ENCODE measurements at places on chromosomes 6 and 20.

- no peak for DNase-seq
Measured at GRCh38 chr6:13256266-13257001, 71.9 kb downstream of the TBC1D7 start.

DNA sequence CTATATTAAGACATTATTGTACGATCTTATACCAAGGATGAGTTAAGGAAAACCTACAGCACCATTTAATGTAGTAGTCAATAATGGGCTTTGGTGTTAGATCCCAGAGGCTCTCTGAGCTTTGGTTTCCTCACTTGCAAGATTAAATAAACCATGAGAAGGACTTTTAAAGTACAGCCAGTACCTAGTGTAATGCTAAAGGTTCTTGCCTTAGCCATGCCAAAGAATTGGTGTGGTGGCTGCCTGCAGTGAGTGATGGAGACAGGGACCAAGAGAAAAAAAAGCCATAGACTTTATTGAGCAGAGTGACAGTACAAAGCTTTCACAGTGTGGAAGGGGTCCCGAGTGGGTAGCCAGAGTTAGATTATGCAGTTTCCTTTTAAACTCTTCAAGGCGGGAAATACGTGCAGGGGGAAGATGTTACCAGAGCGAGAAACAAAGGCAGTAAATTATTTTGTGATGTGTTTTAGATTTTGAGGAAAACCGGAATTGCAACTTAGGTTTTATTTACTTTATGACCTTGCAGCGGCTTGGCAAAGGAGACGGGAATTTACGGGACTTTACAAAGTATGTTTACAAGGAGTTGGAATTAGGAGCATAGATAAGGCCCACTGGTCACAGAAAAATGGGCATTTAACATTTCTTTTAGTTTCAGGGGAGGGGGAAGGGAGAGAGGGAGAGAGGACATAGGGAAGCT lies 100.4 kb downstream of the MYO6 start:
- no peak for DNase-seq

DNA sequence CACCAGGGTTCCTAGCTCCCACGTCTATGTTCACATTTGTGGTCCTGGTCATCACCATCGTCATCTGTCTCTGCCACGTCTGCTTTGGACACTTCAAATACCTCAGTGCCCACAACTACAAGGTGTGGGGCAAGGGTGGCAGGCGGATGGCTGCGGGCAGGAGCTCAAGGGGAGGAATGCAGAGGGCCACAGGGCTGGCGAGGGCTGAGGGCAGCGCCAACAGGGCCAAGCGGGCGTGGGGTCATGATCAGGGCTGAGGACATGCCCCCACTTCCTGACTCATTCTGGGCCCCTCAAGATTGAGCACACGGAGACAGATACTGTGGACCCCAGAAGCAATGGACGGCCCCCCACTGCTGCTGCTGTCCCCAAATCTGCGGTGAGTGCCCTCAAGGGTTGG lies 4.6 kb upstream of the CAPN11 start:
- DNase-seq, result no peak

DNA sequence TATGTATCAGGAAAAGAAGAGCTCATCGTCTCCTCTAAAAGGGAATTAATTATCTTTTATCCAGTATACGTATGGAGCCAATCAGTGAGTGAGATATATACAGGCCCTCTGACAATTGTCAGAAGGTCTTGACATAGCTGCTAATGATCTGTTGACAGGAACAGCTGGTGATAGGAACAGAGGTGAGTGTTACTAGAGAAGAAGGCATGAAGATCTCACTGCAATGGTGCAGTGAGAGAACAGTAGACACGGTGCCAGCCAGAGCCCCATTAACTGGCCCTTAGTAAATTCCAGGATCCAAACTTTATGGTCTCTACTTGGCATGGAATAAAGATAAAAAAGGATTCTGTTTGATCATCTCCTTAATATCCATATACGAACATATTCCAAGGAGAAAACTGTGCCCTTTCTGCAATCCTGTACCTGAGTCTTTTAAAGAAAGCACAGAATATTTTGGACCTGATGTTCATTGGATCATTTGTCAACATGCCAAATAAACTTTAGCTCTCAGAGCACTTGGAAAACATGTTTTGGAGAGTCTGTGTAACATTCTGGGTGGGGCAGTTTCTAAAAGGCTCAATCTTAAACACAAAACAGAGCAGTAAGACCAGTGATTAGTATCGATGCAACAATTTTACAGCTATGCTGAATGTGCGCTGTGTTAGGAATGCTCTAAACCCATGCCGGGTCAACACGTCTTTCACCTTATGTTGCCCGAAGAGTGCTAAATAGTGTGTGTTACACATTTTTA lies 135.8 kb upstream of the CITED2 start:
- no peak for DNase-seq

DNA sequence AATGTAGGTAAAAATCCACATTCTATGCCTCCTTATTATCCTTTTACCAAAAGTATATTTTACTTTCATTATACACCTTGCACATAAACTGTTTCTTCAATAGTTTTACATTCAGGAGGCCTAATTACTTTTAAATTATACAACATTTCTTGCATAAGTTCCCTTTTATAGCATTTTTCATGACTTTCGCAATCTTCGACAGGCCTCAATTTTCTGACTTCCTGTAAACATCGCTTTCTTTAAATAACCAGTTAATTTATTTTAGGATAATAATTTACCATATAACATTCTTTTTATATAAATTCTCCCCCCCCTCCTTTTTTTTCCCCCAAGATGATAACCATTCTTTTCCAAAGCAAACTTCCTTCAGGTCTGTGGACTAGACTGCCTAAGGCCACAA lies 9.2 kb downstream of the SLC35A1 start:
- peak; percentile 17 for DNase-seq

DNA sequence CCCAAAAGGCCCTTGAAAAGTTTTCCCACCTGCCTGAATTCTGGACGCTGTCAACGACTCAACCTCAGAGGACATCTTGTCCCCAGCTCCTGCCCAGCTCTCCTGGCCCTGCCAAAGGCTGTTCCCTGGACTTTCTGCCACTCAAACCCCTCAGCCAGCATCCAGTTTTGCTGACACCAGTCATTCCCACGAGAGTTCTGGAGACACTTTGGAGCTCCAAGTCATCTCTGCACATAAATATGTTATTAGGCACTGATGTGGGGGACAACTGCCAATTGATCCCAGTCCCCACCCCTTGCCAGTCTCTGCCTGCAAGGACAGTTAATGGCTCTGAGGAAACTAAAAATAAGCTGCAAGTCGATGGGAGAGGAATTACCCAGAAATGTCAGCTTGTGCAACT lies 38.9 kb upstream of the KCNB1 start:
- no peak for DNase-seq

- no peak for DNase-seq
Measured at GRCh38 chr20:33474963-33475362, 14.9 kb upstream of the CBFA2T2 start.

DNA sequence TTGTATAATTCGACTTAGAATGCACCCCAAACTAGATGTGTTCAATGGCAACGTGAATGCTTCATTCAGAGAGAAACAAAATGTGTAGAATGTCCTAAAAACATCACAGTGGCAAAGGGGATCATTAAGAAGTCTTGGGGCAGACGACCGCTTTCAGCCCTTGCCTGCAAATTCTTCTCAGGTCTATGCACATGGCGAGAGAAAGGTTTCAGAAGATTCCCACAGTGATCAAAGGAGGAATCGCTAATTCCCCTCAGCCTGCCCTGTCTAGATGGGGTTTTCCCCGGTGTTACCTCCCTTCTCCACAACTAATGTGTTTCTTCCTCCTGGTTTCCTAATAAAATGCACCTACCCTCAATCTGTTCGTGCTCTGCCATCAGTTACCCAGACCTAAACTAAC lies 13.3 kb upstream of the NHSL1 start:
- no peak for DNase-seq

GRCh38 chr20:57312138-57312537 lies 17.5 kb upstream of the SPO11 start:
- DNase-seq, result no peak

GRCh38 chr6:152585236-152585635 lies 51.9 kb downstream of the SYNE1 start:
- DNase-seq, result no peak

- DNase-seq, result no peak
Measured at GRCh38 chr6:155832596-155832995, 377.0 kb upstream of the NOX3 start.

GRCh38 chr6:62286470-62286843 lies 432 bp upstream of the KHDRBS2 start:
- DNase-seq, result no peak

- no peak for DNase-seq
Measured at GRCh38 chr20:5548902-5549599, 201.2 kb upstream of the SHLD1 start.

DNA sequence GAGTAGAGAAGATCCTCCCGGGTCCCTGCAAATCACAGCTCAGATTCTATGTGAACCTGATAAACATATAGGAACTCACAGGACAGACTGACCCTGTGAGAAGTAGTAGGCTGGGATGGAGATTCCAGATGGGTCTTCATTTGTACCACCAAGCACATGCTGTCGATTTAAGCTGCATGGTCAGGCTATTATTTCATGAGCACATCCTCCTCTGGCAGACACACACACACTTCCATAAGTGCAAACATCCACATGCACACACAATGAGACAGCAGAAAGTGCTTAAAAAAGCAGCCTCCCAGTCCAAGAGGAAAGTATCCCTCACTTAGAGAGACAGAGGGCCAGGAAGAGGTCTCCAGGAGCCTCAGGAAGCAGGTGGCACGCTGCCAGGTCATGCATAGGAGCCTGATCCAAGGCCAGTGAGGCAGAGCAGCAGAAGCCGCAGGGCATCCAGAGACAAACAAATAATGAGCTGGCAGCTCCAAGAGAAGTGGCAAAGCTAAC lies 131.8 kb downstream of the UNC5CL start:
- DNase-seq, result no peak

GRCh38 chr6:84588697-84589080 lies 175.7 kb downstream of the TBX18 start:
- peak; percentile 24 for DNase-seq

GRCh38 chr6:4351520-4352321 lies 216.3 kb upstream of the ECI2 start:
- no peak for DNase-seq

- no peak for DNase-seq
Measured at GRCh38 chr6:138328210-138328609, 49.5 kb upstream of the SMIM28 start.

GRCh38 chr6:128757961-128758360 lies 125.0 kb upstream of the LAMA2 start:
- no peak for DNase-seq

DNA sequence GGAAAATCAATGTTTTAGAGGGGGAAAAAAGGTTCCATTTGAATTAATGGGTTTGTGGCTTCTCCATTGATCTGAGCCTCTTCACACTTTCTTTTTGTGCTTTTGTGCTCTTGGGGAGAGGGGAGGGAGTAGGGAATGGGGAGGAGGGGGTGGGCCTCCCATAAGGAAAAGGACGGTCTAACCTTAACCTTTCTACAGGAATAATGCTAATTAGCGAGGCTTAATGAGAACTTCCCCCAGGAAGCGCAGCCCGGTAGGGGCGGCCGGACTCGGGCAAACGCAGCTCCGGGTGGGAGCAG lies 103.0 kb downstream of the NOL4L start:
- DNase-seq, result no peak

- DNase-seq, result no peak
Measured at GRCh38 chr6:37713529-37714119, 15.9 kb upstream of the MDGA1 start.

GRCh38 chr6:37535759-37536490 lies 36.2 kb upstream of the CCDC167 start:
- DNase-seq, result no peak

DNA sequence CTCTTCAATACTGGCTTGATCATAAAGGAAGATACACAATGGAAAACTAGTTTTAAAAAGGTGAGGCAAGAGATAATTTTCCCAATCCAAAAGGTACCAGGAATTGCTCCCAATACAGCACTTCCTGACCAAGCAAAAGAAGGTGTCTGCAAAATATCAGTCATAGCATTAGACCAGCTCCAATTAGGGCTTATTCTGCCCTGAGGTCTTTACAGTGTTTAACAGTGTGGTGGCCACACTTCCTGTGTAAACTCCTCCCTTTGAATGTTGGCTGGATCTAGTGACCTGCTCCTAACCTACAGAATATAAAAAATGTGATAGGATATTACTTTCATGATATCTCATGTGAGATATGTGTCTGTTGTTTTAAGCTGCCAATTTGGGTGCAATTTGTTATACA lies 57.1 kb upstream of the BTN3A2 start:
- DNase-seq, result no peak

- DNase-seq, result no peak
Measured at GRCh38 chr6:30163918-30164654, 740 bp downstream of the TRIM15 start.

All from Kasumi-1 (cell line).